B cell (primary cell): ENCODE measurements at places on chromosomes 11 and 22. TPM values are rescaled to one million over a fixed set of nuclear protein-coding genes. Genes with fewer than 3 reads are reported as not detected.

DNA sequence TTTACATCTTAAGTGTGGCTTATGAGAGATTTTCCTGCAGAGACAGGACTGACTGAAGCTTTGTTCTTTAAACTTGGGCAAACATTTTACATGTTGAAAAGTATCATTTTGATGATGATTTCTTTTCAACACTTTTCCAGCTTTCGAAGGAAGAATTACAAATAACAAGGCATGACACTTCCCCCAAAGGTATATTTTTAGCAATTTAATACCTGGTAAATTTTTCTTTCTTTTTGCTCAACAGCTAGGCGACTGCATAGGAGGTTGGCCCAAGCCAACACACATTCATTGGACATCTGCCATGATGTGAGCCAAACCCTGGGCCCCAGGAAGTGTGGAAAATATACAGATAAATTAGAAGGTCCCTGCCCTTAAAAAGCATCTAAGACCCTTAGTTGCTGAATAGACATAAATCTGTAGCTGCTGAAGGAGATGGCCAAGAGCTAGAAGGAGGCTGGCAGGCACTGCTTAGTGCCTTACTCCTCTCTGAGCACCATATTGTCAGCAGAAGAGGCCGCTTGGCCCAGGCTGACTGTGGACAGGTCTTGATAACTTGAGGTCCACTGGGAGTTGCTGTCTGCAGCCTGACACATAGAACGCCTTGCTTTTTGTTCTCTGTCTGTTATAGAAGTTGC, 53.3 kb upstream of the CD44 start:
- H3K4me3 ChIP-seq, result no peak overlapping the region
- H3K4me1 ChIP-seq, result peaks cover 71% of the 10 kb centered on the region
- H3K27ac ChIP-seq, result no peak overlapping the region
- no peaks in the 10 kb centered on the region for H3K27me3 ChIP-seq

GRCh38 chr22:46976143-46976542, 213.7 kb downstream of the TBC1D22A start:
- no peaks in the 10 kb centered on the region for H3K27me3 ChIP-seq
- peaks cover 7% of the 10 kb centered on the region for H3K4me1 ChIP-seq
- no peak overlapping the region for H3K27ac ChIP-seq
- H3K4me3 ChIP-seq, result no peak overlapping the region
- peaks cover 78% of the 10 kb centered on the region for H3K36me3 ChIP-seq
- no peak for DNase-seq

DNA sequence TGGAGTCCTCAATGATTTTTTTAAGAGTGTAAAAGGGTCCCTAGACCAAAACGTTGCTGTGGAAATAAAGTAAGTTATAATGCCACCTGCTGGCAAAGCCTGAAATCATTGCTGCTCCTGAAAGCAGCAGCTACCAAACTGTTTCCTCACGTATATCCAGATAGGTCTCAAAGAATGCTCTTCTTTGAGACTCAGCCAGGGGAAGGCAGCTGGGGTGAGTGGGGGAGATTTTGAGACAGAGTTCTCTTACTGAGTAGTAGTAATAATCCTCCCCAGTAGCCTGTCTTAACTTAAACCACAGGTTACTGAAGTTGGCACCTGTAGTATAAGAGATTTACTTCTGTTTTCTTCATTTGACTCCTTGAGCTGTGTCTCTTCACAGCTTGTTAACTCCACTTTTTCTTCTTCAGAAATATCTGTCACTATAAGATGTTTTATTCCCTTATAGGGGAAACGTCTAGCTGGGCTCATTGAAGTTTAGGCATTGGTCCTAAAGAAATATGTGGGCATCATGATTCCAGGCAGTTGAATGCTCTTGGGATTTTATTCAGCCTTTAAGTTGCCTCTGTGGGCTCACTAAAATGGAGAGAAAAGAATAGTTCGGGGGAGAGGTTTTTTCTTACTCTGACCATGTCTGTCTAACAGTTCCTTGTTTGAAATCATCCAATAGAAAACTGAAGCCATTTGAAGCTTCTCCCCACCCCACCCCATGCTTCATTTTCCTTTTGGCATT, 77.9 kb downstream of the BTBD10 start:
- H3K36me3 ChIP-seq, result peaks cover 12% of the 10 kb centered on the region
- no peak overlapping the region for H3K27ac ChIP-seq
- no peaks in the 10 kb centered on the region for H3K4me1 ChIP-seq
- H3K4me3 ChIP-seq, result no peak overlapping the region

DNA sequence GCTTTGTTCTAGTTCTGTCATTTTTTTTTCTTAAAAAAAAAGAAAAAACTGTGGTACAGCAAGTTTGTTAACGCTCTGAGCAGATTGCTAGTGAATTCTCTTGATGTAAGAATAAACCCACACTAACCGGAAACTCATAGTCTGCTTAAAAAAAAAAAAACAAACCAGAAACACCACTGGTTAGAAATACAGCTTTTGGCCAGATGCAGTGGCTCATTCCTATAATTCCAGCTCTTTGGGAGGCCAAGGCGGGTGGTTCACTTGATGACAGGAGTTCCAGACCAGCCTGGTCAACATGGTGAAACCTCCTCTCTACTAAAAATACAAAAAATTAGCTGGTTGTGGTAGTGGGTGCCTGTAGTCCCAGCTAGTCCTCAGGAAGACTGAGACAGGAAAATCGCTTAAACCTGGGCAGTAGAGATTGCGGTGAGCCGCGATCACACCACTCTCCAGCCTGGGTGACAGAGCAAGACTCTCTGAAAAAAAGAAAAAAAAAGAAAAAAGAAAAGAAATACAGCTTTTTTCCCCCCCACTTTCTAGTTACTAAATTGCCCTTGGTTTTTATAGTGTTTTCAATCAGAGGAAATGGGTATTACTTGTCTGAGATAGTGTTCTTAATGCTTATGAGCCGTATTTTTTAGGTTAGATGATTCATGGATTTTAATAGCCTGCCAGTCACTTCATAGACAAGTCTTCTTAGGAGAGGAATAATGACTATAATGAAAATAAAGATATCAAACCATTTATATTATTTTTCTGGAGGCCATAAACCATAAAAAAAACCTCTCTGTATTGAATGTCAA, 222.8 kb downstream of the DDX10 start:
- no peaks in the 10 kb centered on the region for H3K27me3 ChIP-seq
- H3K36me3 ChIP-seq, result no peaks in the 10 kb centered on the region
- no peak overlapping the region for H3K27ac ChIP-seq
- no peaks in the 10 kb centered on the region for H3K4me1 ChIP-seq
- no peak for DNase-seq

DNA sequence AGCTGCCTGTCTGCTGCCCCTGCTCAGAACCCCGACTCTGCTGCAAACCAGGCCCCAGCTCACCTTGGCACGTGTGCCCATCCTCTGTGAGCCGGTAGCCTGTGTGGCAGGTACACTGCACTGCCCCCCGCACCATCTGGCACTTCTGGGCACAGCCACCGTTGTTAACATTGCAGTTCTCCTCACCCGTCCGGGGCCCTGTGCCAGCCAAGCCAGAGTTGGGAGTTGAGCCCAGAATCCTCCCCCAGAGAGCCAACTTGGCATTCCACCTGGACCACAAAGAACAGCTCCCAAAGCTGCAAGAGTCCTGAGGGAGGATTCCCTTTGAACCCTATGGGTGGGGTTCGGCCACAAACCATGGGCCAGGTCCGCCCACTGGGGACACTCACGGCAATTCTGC, 22.5 kb downstream of the LRP4 start:
- H3K27ac ChIP-seq, result no peak overlapping the region
- no peak overlapping the region for H3K4me3 ChIP-seq
- no peaks in the 10 kb centered on the region for H3K36me3 ChIP-seq
- no peaks in the 10 kb centered on the region for H3K27me3 ChIP-seq

DNA sequence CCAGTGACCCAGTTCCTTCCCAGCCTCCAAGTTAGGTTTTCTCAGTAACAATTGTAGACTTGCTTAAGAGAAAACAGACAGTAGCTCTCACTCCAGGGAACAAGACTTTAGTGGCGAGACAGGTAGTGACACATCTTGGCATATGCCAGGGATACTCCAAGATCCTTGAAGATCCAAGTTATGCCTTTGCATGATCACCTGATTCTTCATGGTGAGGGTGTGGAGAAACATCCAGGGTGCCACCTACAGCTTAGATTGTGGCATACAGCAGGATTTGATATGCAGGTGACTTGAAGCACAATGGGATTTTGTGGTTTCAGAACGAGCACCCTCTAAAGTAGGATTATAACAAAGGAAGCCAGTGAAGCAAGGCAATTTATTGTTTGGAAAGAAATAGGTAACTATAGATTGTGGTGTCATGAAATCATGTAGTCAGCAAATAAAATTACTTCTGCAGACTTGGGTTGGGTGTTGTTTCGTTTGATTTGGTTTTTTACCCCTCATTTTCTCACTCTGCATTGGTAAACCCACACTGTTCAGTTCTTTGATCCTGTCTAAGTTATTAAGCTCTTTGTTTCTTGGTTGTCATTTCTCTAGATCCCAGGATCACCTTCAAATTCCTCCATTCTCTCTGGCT, 9.2 kb downstream of the POU2AF3 start:
- H3K27me3 ChIP-seq, result no peaks in the 10 kb centered on the region
- no peak overlapping the region for H3K4me3 ChIP-seq
- no peaks in the 10 kb centered on the region for H3K36me3 ChIP-seq
- peaks cover 3% of the 10 kb centered on the region for H3K4me1 ChIP-seq

- no peaks in the 10 kb centered on the region for H3K27me3 ChIP-seq
- no peaks in the 10 kb centered on the region for H3K4me1 ChIP-seq
- no peak for DNase-seq
- no peaks in the 10 kb centered on the region for H3K36me3 ChIP-seq
- no peak overlapping the region for H3K27ac ChIP-seq
- H3K4me3 ChIP-seq, result no peak overlapping the region
These were observed 20.8 kb downstream of the TOLLIP start for GRCh38 chr11:1288426-1289151.

DNA sequence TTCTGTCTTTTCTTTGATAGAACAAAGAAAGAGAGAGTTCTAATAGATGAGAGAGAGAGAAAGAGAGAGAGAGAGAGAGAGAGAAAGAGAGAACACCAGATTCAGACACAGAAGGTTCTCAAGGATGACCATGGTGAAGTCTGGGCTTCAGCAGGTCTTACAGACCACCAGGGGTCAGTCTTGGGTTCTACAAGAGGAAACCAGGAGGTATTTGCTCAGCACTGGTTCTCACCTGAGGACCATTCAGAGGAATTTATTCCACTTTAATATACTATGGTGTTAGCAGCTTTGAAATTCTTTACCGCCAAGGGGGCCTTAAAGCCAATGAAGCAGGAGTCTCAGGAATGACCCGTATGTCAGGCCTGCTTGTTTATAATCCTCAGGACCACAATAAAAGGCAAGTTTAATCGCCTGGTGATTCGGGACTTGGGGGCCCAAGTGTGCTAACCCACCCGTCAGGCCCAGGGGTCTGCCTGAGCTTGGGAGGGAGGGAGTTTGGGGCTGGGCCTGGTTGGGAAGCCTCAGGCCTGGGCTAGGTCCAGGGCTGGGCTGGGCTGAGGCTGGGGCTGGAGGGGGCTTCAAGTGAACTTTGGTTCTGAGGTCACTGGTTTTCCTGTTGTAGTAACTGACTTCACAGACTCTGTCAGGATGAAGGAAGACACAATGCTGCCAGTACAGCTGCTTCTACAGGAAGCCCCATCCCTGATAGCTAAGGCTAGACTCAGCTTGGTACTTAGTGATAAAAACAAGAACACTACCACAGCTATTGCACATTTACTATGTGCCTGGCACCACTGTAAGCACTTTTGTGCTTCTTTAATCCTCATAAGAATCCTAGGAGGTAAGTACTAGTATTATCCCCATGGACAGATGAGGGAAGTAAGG, 179.2 kb upstream of the ZBED5 start:
- no peaks in the 10 kb centered on the region for H3K4me1 ChIP-seq
- no peak overlapping the region for H3K27ac ChIP-seq
- no peak overlapping the region for H3K4me3 ChIP-seq
- peak; percentile 57 for DNase-seq
- peaks cover 7% of the 10 kb centered on the region for H3K27me3 ChIP-seq
- no peaks in the 10 kb centered on the region for H3K36me3 ChIP-seq

DNA sequence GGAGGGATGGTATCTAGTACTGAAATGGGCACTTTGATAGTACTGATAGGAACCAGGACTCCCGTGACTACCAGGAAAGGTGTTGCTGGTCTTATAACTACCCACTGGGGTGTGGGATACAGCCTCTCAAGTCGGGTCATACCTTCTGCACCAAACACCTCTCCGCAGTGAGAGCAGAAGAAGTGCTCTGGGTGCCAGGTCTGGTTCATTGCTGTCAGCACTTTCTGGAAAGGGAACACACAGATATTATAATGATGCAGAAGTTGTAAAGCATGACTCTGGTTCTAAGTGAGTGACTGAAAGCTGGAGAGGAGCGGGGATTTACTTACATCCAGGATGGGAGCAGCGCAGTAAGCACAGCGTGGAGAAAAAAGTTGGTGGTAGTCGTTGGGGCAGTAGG, 26.0 kb downstream of the LPXN start:
- no peaks in the 10 kb centered on the region for H3K4me1 ChIP-seq
- H3K27me3 ChIP-seq, result no peaks in the 10 kb centered on the region
- no peak overlapping the region for H3K27ac ChIP-seq
- no peak for DNase-seq
- H3K4me3 ChIP-seq, result no peak overlapping the region

DNA sequence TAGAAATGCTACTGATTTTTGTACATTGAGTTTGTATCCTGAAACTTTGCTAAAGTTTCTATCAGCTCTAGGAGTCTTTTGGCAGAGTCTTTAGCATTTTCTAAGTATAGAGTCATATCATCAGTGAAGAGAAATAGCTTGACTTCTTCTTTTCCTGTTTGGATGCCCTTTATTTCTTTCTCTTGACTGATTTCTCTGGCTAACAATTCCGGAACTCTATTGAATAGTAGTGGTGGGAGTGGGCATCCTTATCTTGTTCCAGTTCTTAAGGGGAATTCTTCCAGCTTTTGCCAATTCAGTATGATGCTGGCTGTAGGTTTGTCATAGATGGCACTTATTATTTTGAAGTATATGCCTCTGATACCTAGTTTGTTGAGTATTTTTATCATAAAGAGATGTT, 197.7 kb downstream of the AASDHPPT start:
- no peaks in the 10 kb centered on the region for H3K36me3 ChIP-seq
- H3K4me1 ChIP-seq, result no peaks in the 10 kb centered on the region
- no peak for DNase-seq
- no peak overlapping the region for H3K27ac ChIP-seq
- H3K4me3 ChIP-seq, result no peak overlapping the region

- H3K36me3 ChIP-seq, result no peaks in the 10 kb centered on the region
- no peaks in the 10 kb centered on the region for H3K4me1 ChIP-seq
- no peaks in the 10 kb centered on the region for H3K27me3 ChIP-seq
These were observed 1054.7 kb upstream of the CNTN5 start for GRCh38 chr11:97965849-97966646.

GRCh38 chr11:1373536-1374214, 16.1 kb upstream of the BRSK2 start:
- no peaks in the 10 kb centered on the region for H3K36me3 ChIP-seq
- no peak overlapping the region for H3K4me3 ChIP-seq
- H3K4me1 ChIP-seq, result no peaks in the 10 kb centered on the region
- no peaks in the 10 kb centered on the region for H3K27me3 ChIP-seq
- no peak overlapping the region for H3K27ac ChIP-seq

KRTAP5-8 gene
- total RNA-seq, result 0.49 TPM in 1 of 2 replicates, not detected in the other

CCDC117 gene
- 25.6 and 25.8 TPM in 2 replicates for total RNA-seq

TRPM5 gene
- not detected in 2 replicates for total RNA-seq

WNT11 gene
- 0.39 TPM in 1 of 2 replicates, not detected in the other for total RNA-seq

ENTHD1 gene
- not detected in 2 replicates for total RNA-seq
